ENCODE measurements at places on chromosomes 2 and 18.

GRCh38 chr2:69554568-69554967 lies 89.0 kb downstream of the AAK1 start:
- no peak for DNase-seq

DNA sequence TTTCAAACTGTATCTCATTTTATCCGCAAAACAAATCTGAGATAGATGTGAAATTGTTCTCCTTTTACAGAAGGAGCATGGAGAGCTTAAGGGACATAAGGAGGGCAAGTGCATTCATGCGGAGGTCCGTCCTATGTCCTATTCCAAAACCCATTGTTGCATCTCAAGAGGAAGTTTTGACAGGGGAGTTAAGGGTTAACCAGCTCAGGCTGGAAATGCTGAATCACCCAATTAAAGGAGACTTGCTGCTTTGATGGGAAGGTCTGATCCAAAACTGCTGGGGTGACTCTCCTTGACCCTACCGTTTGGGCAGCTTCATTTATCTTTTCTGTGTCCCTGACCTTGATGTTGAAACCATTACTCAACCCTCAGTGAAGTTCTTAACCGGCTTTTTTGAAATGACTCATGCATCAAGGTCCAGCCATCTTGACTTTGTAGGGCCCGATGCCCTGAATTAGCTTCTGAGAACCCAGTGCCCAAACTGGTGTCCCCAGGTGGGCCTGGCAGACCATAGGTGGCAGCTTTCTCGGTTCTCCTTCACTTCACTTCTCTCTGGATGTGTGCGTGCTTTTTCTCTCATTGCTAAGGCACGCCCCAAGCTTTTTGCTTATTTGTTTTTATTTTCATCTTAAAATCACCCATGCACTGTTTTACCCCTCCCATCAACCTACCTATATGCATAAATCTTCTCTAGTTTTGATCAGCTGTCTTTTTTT lies 15.9 kb upstream of the TXNDC2 start:
- no peak for DNase-seq

- no peak for DNase-seq
Measured at GRCh38 chr2:23636426-23636825, 251.4 kb downstream of the KLHL29 start.

DNA sequence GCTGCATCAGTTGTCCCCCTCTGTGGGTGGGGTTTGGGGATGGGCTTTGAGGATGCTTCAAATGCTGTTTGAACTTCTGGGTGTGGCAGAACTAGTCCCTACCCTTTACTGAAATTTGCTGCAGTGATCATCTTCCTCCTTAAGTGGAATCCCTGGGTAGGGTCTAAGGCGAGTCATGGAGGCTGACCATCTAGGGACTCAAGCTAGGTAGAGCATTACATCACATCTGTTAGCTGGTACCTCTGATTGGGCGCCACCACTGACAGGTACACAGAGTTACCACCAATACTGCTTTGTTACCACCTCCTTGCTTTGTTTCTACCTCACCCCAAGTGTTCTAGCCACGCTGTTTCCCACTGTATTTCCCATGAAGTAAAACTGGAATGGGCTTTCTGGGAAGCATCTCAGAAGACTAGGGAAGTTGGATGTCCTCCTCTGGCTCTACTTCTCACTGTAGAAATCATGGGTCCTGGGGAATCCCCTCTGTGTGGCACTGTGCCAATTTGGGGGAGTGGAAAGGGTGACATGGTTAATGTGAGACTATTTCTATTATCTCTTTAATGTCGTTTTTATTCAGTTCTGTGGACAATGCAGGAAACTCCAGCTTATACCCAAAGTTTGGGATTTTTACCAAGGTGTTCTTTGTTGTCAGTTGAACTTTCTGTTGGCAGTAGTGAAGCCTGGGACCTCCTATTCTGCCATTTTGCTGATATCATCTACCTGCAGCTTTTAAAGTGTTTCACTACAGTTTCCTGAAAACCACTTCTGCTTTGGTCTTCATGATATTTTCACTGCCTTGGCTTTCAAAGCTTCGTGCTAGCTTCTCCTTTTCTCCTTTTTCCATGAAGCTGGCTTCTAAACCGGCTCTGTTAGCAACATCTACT lies 14.5 kb upstream of the SULT1C4 start:
- no peak for DNase-seq

GRCh38 chr2:170361090-170361936 lies 183.4 kb downstream of the MYO3B start:
- DNase-seq, result peak; percentile 39

DNA sequence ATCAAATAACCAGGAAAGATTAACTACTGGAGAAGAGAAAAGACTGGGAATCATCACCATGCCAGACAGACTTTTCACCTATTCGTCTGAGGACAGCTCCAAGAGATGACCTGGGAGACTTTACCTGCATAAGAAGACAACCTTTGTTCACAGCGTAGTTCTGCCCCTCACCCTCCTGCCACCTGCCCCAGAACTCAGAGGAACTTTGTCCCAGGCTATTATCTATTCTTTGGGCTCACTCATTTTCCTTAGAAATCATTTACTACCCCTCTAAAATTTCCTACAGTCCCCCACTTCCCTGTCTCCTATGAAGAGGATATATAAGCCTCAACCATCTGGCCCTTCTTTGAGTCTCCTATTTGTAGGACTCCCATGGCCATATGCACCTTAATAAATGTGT lies 19.3 kb upstream of the COPS8 start:
- DNase-seq, result no peak

DNA sequence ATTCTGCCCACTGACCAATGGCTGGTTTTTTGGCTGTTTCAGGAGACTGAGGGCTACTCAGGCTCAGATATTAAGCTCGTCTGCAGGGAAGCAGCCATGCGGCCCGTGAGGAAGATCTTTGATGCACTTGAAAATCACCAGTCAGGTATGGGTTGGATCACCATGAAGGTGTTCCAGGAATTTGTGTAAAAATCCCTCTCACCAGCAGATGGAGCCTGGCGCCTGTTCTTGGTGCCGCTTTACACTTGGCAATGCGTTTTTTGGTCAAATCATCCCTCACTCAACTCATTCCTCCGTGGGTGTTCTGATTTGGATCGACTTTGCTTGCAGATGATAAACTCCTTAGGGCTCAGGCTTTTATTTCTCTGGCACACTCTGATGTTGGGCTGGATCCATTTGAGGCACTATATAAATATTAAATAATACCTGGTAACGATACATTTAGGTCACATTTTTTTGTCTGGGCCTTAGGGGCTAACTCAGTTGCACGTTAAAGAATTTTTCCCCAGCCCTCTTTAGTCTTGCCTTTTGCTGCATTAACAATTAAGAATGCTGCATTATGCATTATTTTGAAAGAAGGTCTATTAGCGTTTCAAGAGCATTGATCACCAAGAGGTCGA lies 50.0 kb downstream of the HDHD2 start:
- DNase-seq, result peak; percentile 55

DNA sequence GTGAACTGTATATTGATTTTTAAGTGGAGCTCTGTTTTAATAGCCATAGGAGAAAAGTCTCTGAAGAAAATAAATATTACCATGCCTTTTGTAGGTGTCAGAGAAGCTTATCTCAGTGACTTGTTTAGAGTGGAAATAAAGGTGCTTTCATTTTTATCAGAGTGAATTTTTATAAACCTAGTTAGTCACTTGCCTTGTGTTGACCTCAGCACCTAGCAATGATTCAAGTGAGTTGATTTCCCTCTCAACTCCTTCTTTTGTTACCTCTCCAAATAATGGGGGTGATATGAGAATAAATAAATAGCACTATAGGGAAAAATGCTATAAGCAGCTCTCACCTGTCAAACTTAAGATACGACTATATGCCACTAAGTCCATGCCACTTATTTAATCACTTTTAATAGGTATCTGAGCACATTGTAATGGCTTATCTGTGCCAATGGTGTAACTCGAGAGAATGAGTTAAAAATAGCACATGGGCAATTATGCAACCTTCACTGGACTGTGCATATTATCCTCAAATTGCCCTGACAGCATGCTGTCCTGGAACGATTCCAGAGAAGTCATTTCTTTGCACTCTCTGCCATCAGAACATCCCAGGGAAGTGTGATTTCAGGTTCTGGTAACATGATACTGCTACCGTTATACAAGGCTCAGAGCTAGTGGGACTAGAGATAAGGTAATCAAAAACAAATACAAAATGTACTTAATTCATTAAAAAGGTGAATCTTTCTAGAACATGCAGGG lies 290.8 kb downstream of the CCDC85A start:
- no peak for DNase-seq

GRCh38 chr18:75467281-75467795 lies 39.8 kb upstream of the SMIM21 start:
- no peak for DNase-seq

GRCh38 chr2:84694088-84694622 lies 177.9 kb downstream of the DNAH6 start:
- DNase-seq, result peak; percentile 11

DNA sequence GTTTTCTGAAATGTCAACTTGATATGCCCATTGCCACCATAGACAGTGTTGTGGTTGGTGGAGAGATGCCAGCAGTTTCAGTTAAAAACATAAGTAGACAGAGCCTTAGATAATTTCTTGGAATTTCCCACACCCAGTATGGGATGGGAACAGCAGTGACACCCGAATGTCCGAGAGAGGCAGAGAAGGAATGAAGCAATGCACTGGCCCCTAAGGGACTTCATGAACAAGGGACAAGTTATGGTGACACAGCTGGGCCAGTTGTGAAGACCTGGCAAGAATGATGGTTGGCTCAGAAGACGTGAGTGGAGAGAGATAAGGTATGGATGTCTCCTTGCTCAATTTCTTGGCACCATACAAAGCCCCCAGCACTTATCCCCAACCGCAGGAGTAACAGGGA lies 165.2 kb upstream of the APCDD1 start:
- no peak for DNase-seq

- no peak for DNase-seq
Measured at GRCh38 chr2:45394216-45394615, 216.9 kb downstream of the SRBD1 start.

DNA sequence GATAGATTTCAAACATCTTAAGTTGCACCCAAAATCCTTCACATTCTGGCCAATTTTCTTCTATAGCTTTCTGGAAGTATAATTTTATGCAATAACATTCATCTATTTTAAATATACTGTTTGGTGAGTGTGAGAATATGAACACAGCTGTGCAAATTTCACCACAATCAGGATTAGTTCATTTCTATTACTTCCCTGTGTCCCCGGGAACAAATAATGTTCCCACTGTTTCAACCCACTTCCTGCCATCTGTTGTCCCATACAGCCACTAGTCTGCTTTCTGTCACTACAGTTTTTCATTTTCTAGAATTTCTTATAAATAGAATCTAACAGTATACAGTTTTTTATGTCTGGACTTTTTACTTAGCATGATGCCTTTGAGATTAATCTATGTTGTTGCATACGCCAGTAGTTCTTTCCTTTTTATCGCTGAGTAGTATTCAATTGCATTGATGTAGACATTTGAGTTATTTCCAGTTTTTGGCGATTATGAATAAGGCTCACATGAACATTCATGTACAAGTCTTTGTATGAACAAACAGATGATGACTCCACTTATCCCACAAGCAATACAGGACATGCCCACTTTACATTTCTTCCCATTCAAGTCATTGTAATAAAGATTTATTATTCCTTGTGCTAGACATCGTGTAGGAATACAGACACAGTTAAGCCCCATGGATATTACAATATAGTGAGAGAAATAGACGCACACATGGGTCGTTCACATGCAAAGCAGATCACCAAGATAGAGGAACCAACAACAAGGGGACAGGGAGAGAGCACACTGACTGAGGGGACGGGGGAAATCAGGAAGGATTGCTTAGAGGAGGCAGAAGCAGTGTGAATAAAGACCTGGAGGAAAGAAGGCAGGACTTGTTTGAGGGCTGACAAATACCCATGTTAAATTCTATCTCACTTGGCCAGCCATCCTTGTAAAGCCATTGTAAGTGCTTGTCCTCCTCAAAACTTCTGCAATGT lies 72.9 kb upstream of the PAX8 start:
- DNase-seq, result no peak

DNA sequence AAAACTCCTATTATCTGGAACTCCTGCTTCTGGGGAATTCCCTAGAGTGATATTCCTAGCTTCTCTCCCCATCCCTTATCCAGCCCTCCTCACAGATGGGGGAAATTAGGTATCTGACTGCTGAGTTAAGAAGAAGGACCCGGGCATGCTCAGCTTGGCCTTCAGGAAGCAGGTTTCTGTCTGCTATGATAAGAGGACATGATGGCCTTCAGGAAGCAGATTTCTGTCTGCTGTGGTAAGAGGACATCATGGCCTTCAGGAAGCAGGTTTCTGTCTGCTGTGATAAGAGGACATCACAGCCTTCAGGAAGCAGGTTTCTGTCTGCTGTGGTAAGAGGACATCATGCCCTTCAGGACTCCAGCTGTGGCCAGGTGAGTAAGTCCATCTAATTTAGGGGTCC lies 65.2 kb downstream of the PLEKHM3 start:
- no peak for DNase-seq

DNA sequence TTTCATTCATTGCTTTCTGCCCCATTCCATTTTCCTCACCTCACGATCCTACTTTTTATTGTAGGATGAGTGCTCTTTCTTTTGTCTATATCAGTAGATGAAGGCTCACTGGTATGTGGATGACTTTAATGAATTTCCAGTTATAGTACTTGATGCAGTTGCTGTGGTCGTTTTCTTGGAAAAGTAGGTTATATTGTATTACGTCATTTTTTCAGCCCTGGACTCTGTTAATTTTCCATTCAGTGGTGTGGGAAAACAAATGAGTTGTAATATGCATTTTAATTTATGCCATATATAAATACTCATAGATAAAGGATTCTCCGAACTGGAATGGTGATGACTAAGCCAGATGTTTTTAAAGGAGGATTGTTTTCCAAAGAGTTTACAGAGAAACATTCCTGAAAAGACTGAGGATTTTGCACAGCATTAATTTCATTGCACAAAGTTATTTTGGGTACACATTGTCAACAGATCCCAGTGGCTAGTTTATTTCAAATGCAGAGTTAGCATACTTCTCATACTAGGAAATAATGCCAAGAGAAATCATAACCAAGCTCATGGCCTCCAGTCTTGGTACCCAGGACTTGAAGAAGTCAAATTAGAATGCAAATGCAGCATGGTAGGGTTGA lies 189.7 kb downstream of the PAX3 start:
- no peak for DNase-seq

GRCh38 chr2:31163011-31163539 lies 24.8 kb upstream of the GALNT14 start:
- no peak for DNase-seq

Data from activated CD4-positive, alpha-beta T cell treated with anti-CD3 and anti-CD28 coated beads, Interleukin-2, amount 50 U/mL, for 1 hour (primary cell).